Progenitor cell of endocrine pancreas (in vitro differentiated cells): ENCODE measurements at places on chromosomes 1 and 21. TPM values are rescaled to one million over a fixed set of nuclear protein-coding genes. Genes with fewer than 3 reads are reported as not detected.

GRCh38 chr1:51242546-51242945 is 6.5 kb downstream of the RNF11 start:
- no peaks in the 10 kb centered on the region for H3K27me3 ChIP-seq
- no peak overlapping the region for H3K4me3 ChIP-seq
- H3K4me1 ChIP-seq = peaks cover 21% of the 10 kb centered on the region
- DNase-seq = no peak

GRCh38 chr1:207997486-207998268 is 86.8 kb upstream of the CD34 start:
- no peaks in the 10 kb centered on the region for H3K4me1 ChIP-seq
- no peak overlapping the region for H3K27ac ChIP-seq
- no peaks in the 10 kb centered on the region for H3K36me3 ChIP-seq
- H3K27me3 ChIP-seq = peaks cover 28% of the 10 kb centered on the region
- H3K4me3 ChIP-seq = no peak overlapping the region
- DNase-seq = peak; percentile 44

DNA sequence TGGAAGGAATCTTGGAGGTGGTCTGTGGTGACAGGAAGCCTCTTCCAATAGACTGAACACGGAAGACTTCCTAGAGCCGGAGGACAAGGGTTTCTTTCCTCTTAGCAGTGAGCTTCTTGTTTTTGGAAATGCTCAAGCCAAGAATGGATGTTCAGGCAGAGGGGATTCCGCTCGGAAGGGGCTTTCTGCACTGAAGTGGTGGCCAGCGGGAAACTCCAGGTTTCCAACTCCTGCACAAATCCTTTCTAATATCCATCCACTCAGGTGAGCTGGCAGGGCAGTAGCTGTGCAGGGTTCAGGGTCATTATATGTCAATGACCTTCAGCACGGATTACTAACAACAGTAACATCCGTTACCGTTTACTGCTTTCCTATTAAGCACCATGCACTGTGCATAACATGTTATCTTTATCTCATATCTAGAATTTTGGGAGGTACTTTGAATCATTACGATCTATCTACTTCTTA is 573 bp upstream of the CPT2 start:
- H3K4me3 ChIP-seq = peak overlapping the region; percentile 92
- H3K27me3 ChIP-seq = peaks cover 14% of the 10 kb centered on the region
- peaks cover 18% of the 10 kb centered on the region for H3K4me1 ChIP-seq
- DNase-seq = no peak
- peaks cover 1% of the 10 kb centered on the region for H3K36me3 ChIP-seq

- DNase-seq = no peak
- H3K4me3 ChIP-seq = no peak overlapping the region
- H3K27ac ChIP-seq = no peak overlapping the region
- no peaks in the 10 kb centered on the region for H3K4me1 ChIP-seq
- peaks cover 18% of the 10 kb centered on the region for H3K36me3 ChIP-seq
Measured at GRCh38 chr1:54241364-54241763, 41.4 kb downstream of the MRPL37 start.

OR2T35 gene
- not detected in 2 replicates for total RNA-seq
